ENCODE measurements at places on chromosomes 3 and 15.

DNA sequence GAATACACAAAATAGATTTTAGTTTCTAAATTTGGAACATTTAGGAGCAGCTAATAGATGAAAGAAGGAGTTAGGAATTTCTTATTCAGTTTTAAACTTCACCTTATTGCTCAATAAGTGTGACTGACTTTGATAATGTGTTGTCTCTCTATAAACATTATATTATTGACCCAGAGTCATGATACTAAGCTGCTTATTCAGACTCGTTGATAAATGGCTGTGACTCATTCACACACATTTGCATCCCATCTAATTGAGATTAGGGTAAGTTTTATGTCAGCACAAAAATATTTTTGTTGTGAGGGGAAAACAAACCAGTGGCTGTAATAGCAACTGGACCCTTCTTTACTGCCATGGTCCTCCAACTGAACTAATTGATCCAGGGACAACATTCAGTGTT, 137.6 kb downstream of the GOLIM4 start:
- DNase-seq: no peak

DNA sequence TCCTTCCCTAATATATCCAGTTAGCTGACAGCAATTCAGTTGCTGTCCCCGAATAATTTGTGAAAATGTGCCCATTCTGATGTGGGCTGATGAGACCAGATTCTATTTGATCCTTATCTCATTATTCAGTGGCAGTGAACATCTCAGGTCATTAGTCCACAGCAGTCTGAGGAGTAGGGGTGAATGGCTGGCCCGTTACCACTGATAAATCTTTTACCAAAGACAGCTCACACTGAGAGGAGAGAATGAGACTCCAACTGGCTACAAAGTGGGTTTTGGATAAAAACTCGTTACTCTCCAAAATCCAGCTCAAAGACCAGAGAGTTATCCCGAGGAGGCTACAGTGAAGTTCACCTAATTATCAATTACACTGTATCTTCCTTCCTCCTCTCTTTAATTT, 189.7 kb downstream of the TUSC7 start:
- no peak for DNase-seq

GRCh38 chr3:144273601-144274000, 302.0 kb downstream of the DIPK2A start:
- no peak for DNase-seq

DNA sequence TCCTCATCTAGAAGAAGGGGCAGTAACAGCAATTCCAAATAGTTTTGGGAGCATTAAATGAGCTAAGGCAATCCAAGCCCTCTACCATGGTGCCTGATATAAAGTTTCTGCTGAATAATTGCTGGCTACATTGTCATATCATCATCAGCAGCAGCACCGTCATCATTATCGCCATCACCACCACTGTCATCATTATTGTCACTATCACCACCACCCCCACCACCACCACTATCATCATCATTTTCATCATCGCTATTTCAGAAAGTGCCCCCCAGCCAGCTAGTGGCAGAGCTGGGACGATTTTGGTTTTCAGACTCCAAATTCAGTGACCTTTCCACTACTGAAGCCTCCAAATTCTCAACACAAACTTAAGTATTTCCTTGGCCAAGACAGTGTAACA, 15.0 kb downstream of the XCR1 start:
- no peak for DNase-seq

Data from activated T-cell treated with anti-CD3 and anti-CD28 coated beads, Interleukin-2, amount 50 U/mL, for 72 hours (primary cell).